ENCODE measurements at places on chromosomes 16 and 17. TPM values are rescaled to one million over a fixed set of nuclear protein-coding genes. Genes with fewer than 3 reads are reported as not detected.

GCGR gene
- total RNA-seq, result 0.07 TPM

FBXO39 gene
- not detected for total RNA-seq

RNF157 gene
- total RNA-seq, result 5.6 TPM

TBC1D3C gene
- total RNA-seq, result 0.03 TPM

EME1 gene
- total RNA-seq, result 21.7 TPM

GSDMA gene
- total RNA-seq, result not detected

CES5A gene
- not detected for total RNA-seq

FAM171A2 gene
- total RNA-seq, result 23.7 TPM

CLEC18B gene
- not detected for total RNA-seq

PTRH2 gene
- 16.4 TPM for total RNA-seq

Measured in H7 (cell line).